Gastroesophageal sphincter (tissue), 4 donors: ENCODE measurements at places on chromosomes 3 and 15. TPM values are rescaled to one million over a fixed set of nuclear protein-coding genes. Genes with fewer than 3 reads are reported as not detected.

Gene TMEM212
- not detected for total RNA-seq

Gene KLHL6
- 0.62 TPM for total RNA-seq

Gene CAND2
- 25.8 TPM for total RNA-seq

Gene ECE2
- 0.62 TPM for total RNA-seq

Gene TGM4
- total RNA-seq, result not detected

Gene VEPH1
- 0.62 TPM for total RNA-seq

Gene WDR5B
- total RNA-seq, result 4.4 TPM

Gene RAB11A
- total RNA-seq, result 146 TPM
